RKO (cell line): ENCODE measurements at places on chromosomes 1 and 21.

- peak; percentile 63 for DNase-seq
Observed at GRCh38 chr1:234893725-234894630, 234.7 kb downstream of the TOMM20 start.

DNA sequence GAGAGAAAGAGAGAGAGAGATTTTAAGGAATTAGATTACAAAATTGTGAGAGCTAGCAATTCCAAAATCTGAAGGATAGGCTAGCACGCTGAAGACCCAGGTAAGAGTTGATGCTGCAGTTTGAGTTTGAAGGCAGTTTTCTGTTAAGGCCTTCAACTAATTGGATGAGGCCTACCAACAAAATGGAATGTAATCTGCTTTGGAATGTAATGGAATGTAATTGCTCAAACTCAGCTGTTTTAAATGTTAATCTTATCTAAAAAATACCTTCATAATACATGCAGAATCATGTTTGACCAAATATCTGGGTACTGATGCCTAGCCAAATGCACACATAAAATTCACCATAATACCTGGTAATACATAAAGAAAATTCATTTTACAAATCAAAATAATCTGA lies 976.1 kb downstream of the LTN1 start:
- DNase-seq: no peak

DNA sequence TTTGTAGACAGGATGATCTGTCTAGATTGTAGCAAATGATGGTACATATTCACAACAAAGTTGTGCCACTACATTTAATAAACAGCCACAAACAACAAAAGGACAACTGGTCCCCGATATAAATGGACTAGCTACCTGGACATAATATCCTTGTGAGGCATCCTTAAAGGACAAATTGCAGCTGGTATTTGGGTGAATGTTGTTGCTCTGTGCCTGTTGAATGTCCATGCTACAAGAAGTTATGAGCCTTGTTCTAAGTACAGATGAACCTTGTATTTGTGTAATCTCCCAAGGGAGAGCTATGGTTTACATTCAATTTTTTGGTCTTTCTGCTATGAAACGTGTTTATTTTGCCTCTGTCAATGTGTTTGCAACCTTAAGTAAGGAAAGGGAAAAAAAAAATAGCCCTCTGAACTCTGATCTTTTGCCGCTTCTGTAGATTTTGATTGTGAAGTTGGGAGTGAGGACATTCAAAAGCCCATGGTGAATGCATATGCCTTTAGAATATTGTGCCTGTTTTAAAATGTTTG lies 26.5 kb downstream of the SFT2D2 start:
- DNase-seq: no peak

DNA sequence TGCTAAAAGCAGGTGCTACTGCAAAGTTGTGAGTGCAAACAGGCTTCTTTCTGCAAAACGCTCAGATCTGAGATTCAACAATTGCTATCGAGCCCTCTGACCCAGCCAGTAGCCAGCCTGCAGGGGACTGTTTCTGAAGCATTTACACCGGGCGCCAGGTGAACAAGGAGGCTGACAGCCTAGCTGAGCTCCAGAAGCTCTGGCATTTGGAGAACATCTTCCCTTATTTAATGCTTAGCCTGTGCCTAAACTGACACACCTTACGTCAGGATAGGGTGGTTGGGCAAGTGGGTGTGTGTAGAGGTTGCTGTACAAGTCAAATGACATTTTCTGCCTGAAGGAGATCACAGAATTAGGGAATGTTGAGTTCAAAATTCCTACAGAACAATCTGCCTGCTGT lies 15.8 kb upstream of the PLA2G2C start:
- DNase-seq: no peak

DNA sequence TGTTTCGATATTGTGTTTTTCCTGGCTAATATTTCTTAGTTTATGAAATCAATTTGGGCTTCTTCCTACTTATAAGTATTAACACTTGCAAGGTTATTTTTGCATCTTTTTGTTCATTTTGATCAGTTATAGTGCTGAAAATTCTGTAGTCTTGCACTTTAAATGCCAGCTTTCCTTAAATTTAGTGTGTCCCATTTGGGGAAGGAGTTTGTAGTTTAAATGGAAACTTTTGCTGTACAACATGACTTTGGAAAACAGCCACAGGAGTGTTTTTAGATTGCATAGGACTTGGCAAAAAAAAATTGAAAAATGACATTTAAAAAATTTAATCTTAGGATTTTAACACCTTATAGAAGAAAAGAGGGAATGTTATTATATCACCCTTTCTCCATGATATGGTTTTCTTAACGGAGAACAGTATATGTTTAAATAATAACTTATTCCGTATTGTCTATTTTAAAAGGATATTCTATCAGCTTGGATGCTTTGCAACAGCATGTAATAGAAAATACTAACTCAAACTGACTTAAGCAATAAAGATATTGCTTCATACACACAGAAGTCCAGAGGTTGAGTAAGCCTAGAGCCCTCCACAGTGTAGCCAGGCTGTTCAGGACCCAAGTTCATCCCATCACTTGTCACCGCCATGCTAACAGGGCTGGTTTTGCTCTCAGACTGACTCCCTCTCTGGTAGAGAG lies 53.8 kb downstream of the LYPLAL1 start:
- no peak for DNase-seq
